Mammary epithelial cell (primary cell): ENCODE measurements at places on chromosomes 3 and 15. TPM values are rescaled to one million over a fixed set of nuclear protein-coding genes. Genes with fewer than 3 reads are reported as not detected.

The TM4SF18 gene
- total RNA-seq, result not detected in 2 replicates

The SSR3 gene
- 388 and 521 TPM in 2 replicates for total RNA-seq

DNA sequence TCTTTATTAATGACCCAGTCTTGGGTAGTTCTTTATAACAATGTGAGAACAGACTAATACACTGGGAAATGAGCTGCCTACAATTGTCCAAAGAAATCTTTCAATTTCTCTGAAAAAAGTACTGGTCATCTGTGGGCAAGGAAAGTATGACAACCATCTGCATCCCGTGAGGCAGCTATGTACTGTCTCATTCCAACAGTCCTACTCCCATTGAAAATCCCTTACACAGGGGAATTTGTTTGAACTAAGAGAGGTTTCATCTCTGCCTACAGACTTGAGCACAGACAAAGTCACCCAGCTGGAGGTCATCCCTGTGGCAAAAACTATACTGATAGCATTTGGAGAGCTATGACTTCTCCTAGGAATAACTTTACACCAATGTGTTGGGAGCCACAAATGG lies 27.1 kb downstream of the SHC4 start:
- DNase-seq, result no peak

The GOLGA8T gene
- total RNA-seq, result not detected

The TMEM212 gene
- not detected in 2 replicates for total RNA-seq

- no peak for DNase-seq
Measured at GRCh38 chr3:22225161-22225560, 474.2 kb upstream of the ZNF385D start.

- no peak for DNase-seq
Measured at GRCh38 chr3:25349095-25349494, 79.0 kb upstream of the RARB start.

The LRRC31 gene
- not detected for total RNA-seq

- DNase-seq, result peak; percentile 32
Measured at GRCh38 chr3:64898941-64899340, 211.1 kb upstream of the ADAMTS9 start.

DNA sequence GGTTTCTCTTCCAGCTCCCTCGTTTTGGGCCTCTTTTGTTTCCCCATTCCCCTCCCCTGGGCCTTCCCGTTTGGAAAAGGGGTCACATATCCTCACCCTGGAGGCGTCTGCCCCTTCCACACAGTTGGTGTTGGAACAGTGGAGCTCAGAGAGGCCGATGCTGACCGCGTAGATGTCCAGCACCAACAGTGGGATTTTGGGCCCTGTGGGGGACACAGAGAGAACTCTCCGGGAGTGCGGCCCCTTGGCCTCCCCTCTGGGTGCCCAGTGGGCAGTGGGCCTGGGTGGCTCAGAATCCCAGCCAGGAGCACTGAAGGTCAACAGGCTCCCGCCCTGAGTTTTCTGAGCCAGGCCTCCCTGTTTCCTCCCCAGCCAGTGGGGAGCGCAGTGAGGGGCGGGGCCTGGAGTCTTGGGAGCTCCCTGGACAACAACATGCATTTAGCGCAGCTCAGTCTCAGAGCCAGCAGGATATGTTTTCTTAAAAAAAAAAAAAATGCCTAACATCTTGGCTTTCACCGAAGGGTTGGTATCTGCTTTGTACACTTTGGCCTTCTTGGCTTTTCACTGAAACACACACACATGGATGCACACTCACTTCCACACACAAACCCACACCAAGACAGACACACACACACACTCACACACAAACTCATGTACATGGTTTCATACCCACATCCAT lies 670 bp upstream of the ISLR start:
- no peak for DNase-seq

The CCR1 gene
- total RNA-seq, result not detected in 2 replicates

- no peak for DNase-seq
Measured at GRCh38 chr3:14852717-14853116, 34.0 kb downstream of the FGD5 start.

The HYKK gene
- 4.3 TPM for total RNA-seq

DNA sequence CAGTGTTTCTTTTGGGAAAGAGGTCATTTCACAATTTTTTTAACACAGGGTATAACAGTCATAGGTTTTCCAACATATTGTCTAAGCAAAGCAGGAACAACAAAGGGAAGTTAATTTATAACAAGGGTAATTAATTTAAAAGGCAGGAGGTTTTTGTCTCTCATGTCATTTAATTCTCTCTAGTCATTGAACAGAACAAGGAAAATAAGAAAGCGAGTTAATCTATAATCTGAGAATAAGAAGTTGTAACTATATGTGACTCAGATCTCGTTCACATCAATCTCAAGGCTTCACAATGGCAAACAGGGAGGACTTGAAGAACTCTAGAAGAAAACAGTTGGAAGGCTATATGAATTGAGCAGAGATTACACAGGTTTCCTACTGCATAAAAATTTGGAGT lies 579.8 kb upstream of the CCDC54 start:
- DNase-seq, result no peak

The PAQR9 gene
- total RNA-seq, result not detected

The FOXL2NB gene
- total RNA-seq, result 0.50 TPM

The EPHA3 gene
- total RNA-seq, result 0.26 and 0.32 TPM in 2 replicates
